Cerebellar cortex (tissue), 1 donor: ENCODE measurements at places on chromosomes 6 and 20.

- peak; percentile 4 for DNase-seq
These were observed 1.8 kb downstream of the RNF144B start for GRCh38 chr6:18388942-18389341.

DNA sequence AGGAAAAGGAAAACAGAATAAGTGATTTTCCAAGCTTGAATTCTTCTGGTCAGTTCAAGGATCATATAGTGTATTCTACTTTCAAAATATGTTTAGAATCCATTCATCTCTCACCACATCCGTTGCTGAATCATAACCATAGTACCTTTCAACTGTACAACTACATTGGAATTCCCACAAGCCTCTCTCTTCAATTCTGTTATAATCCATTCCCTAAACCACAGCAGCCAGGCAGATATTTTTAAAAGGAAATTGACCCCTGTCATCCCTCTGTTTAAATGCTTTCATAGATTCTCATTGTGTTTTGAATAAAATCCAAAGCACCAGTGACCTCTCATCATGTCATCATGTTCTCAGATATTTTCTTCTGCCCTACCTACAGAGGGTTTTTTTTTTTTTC, 412.7 kb downstream of the GRIK2 start:
- no peak for DNase-seq

DNA sequence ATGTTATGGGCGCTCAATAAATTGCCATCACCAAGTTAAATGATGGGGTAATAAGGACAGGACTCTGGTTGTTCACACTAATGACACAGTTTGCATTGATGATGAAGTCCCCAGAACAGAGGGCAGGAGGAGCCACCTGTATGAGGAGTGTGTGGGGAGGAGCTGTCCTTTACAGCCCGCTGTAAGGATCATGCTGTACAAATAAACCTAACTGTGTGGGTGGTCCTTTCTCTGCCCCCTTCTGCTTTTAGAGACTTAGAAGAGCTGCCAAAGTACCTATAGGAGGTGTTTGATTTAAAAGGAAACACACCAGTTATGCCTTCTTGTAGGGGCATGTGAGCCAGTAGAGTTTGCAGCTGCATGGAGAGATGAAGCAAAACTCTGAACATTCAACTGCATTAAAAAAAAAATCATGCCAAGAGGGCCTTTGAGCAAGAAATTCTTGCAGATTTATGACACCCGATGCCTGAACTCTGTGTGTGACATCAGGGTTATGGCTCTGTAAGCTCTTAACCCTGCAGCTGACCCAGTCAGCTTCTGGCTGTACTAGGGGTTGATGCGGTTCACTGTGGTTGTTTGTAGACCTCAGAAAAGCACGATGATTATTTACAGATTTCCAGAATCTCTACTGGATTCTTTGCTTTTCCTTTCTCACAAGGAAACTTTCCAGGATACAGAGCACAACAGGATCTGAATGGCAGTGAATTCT, 67.4 kb downstream of the UST start:
- DNase-seq = no peak

DNA sequence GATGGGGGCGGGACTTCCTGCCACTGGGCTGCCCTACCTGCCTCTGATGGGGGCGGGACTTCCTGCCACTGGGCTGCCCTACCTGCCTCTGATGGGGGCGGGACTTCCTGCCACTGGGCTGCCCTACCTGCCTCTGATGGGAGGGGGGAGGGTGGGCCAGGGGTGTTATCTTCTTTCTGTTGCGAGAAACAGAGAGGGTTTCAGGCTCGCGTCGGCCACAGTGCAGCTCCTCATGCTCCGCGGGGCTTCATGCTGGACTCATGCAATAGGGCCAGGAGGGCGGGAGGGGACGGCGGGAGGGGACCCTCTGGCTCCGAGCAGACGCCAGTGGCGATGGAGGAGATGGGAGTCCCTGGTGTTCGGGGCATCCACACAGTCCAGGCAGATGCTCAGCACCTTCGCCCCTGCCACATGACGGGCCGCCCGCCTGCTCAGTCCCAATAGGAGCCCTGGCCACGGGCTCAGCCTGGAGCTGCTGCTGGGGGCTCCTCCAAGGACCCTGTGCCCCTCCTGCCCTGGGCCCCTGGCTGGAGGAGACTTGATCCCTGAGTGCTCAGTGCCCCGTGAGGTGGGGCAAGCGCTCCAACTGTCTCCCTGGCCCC, 48.8 kb upstream of the CHRNA4 start:
- DNase-seq = no peak

GRCh38 chr6:37052027-37052628, 46.7 kb downstream of the FGD2 start:
- peak; percentile 71 for DNase-seq

GRCh38 chr20:367486-367887, 13.1 kb upstream of the TRIB3 start:
- no peak for DNase-seq

GRCh38 chr20:43922614-43923013, 8.0 kb downstream of the TOX2 start:
- no peak for DNase-seq

DNA sequence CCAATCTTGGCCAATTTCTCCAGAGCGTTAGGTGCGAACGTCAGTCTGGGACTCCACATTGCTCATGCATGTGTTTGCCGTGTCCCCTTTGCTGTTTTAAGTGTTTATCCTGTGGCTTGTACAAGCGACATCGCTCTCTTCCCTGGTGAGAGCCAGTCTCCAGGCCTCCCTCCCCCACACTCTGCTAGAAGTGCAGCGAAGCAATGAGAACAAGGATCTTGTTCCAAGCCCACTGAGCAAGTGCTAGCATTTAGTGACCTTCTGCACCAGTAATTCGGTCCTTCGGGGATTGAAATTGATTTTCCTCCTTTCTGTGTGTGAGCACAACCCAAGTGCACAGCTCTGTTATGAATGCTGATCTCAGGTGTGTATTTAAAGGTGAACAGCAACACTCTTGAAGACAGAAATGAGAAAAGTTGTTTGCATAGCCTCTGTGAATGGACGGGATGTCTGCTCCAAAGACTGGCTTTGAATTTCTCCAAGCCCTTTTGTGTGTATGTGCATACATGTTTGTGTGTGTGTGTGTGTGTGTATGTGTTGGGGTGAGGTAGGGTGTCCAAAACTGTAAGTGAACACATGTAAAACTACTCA, 29.0 kb downstream of the CD83 start:
- no peak for DNase-seq

- DNase-seq = peak; percentile 37
These were observed 2.0 kb downstream of the LAMA5 start for GRCh38 chr20:62364911-62365736.

DNA sequence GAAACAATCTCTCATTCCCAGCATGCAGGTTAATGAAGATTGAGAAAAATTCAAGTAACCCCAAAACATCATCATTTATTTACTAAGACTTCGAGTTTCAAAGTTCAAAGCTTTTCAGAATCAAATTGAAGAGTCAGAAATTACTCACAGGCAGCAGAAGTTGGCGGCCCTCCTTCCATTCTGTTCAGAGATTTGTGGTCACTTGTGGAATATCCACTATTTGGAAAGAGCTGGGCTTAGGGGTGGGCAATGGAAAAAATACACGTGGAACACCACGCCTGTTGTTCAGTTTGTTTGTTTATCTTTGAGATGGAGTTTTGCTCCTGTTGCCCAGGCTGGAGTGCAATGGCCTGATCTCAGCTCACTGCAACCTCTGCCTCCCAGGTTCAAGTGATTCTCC, 108.6 kb upstream of the NAA20 start:
- no peak for DNase-seq

- no peak for DNase-seq
These were observed 47.4 kb downstream of the PKIB start for GRCh38 chr6:122657601-122658000.

DNA sequence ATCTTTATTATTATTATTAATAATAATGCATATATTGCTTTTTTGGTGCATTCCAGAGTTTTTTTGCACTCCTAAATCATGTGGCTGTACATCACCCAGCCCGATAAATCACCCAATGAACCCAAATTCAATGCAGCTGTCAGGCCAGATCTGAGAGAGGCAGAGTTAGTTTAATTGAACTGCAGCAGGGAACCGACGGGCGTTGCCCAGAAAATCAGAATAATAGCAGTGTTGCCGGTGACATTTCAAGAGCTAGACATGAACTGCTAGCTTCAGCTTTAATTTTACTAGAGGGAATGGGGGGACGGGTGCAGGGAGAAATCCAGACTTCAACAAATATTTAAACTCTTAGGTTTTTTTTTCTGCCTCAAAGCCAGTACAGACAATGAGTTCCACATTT, 135.0 kb downstream of the CLIC5 start:
- no peak for DNase-seq
